ENCODE measurements at places on chromosomes 3 and 15.

- no peak for DNase-seq
Observed at GRCh38 chr3:158563076-158563475, 7.9 kb upstream of the MLF1 start.

DNA sequence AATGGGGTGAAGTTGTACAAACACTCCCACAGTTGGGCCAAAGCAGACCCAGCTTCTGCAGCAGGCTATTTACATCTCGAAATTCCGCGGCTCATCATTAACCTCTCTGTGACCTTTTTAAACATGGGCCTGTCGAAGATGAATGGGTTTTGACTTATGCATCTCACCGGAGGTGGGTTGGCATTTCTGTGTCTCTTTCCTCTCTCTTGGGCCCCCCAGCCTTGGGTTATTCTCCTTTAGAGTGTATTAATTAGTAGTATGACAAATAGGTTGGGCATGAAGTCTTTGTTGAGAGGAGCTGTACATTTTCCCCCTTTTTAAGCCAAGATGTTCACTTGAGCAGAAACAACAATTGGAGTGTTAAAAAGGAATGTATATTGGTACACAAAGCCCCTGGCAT lies 9.8 kb downstream of the SMAD6 start:
- no peak for DNase-seq

GRCh38 chr3:173096140-173096539 lies 44.9 kb downstream of the SPATA16 start:
- no peak for DNase-seq

DNA sequence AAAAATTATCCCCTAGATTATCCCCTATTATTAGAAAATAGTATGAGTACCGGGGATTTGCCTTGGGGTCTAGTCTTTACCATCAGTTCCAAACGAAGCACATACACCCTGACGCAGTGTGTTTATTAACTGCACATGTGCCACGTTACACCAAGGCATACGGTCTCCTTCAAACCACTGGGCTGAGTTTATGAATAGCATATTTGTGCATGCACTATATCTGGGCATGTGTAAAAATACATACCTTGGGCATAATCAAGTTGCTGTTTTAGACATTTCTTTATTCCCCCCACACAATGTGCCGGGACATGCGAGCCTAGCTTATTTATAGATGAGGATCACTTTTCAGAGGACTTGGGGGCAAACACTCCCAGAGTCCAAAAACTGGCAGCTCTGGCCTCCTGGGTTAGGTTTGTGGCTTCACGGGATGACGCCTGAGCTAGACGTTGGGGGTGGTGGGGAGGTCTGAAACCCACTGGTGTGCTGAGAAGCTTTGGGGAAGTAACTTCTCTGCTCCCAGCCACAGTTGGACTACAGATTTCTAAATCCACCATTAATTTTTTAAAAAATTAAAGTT lies 16.2 kb downstream of the IGDCC4 start:
- DNase-seq, result no peak

DNA sequence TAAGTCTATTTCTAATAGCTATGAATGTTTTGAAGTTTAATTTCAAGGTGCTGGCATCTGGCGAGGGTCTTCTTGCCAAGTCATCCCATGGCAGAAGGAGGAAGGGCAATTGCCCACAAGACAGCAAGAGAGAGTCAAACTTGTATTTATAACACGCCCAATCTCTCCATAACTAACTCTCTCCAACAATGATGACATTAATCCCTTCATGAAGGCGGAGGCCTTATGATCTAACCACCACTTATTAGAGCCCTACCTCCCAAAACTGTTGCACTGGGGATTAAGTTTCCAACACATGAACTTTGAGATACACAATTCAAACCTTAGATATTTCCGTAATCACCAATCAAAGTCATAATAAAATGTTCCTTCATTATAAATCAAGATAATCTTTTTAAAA lies 406.9 kb downstream of the CNTN6 start:
- no peak for DNase-seq

GRCh38 chr15:98801234-98801561 lies 152.9 kb downstream of the IGF1R start:
- no peak for DNase-seq

- no peak for DNase-seq
Observed at GRCh38 chr3:15500107-15500724, 21.3 kb downstream of the COLQ start.

GRCh38 chr3:96209699-96210098 lies 604.7 kb upstream of the EPHA6 start:
- DNase-seq, result no peak

- DNase-seq, result no peak
Observed at GRCh38 chr3:32755761-32756160, 62.0 kb upstream of the TRIM71 start.

DNA sequence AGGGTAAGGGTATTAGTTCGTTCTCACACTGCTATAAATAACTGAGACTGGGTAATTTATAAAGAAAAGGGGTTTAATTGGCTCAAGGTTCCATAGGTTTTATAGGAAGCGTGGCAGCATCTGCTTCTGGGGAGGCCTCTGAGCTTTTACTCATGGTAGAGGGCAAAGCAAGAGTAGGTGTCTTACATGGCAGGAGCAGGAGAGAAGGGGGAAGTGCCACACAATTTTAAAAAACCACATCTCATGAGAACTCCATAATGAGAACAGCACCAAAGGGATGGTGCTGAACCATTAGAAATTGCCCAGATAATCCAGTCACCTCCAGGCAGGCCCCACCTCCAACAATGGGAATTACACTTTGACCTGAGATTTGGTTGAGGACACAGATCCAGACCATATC lies 12.2 kb downstream of the RNF111 start:
- DNase-seq, result no peak

- DNase-seq, result no peak
Observed at GRCh38 chr3:71168121-71168721, 415.3 kb downstream of the FOXP1 start.

DNA sequence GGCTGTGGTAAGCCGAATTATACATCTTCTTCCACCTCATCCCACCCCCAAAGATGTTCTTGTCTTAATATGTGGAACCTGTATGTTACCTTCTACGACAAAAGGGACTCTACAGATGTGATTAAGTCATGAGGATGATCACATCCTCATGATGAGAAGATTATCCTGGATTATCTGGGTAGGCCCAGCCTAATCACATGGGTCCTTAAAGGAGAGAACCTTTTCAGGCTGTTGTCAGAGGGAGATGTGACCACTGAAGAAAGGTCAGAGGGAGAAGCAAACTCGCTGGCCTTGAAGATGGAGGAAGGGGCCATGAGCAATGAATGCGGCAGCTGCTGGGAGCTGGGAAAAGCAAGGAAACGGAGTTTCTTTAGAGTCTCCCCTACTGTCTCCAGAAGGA lies 12.9 kb upstream of the SCG3 start:
- no peak for DNase-seq

- no peak for DNase-seq
Observed at GRCh38 chr3:99332718-99333117, 305.7 kb upstream of the COL8A1 start.

DNA sequence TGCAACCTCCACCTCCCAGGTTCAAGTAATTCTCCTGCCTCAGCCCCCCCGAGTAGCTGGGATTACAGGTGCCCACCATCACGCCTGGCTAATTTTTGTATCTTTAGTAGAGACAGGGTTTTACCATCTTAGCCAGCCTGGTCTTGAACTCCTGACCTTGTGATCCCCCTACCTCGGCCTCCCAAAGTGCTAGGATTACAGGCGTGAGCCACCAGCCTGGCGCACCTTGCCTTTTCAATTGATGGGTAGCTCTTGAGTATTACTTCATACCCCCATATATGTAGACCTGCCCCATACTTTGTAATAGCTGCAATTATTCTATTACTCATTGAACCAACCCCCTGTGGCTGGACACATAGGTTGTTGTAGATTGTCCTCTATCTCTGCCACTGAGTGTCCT lies 101.3 kb downstream of the LRRK1 start:
- DNase-seq, result no peak

- no peak for DNase-seq
Observed at GRCh38 chr3:11076711-11077110, 77.6 kb upstream of the HRH1 start.

DNA sequence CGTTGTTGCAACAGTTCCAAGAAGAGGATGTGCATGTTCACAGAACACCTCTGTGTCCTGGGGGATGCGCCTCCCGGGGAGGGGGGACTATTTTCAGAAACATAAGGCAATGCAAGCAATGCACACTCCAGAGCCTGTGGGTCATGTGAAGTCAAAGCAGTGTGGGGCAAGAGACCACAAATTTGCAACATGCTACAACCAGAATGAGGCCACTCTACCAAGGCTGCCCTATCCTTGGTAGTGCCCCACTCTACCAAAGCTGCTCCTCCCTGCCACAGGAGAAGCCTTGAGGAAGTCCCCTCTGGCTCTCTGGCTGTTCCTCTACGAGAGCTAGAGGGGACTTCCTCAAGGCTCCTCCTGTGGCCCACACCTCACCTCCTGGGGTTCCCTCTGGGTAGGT lies 8.4 kb upstream of the NR2C2 start:
- DNase-seq, result no peak

- DNase-seq, result no peak
Observed at GRCh38 chr3:196174652-196175051, 36.5 kb downstream of the ZDHHC19 start.

DNA sequence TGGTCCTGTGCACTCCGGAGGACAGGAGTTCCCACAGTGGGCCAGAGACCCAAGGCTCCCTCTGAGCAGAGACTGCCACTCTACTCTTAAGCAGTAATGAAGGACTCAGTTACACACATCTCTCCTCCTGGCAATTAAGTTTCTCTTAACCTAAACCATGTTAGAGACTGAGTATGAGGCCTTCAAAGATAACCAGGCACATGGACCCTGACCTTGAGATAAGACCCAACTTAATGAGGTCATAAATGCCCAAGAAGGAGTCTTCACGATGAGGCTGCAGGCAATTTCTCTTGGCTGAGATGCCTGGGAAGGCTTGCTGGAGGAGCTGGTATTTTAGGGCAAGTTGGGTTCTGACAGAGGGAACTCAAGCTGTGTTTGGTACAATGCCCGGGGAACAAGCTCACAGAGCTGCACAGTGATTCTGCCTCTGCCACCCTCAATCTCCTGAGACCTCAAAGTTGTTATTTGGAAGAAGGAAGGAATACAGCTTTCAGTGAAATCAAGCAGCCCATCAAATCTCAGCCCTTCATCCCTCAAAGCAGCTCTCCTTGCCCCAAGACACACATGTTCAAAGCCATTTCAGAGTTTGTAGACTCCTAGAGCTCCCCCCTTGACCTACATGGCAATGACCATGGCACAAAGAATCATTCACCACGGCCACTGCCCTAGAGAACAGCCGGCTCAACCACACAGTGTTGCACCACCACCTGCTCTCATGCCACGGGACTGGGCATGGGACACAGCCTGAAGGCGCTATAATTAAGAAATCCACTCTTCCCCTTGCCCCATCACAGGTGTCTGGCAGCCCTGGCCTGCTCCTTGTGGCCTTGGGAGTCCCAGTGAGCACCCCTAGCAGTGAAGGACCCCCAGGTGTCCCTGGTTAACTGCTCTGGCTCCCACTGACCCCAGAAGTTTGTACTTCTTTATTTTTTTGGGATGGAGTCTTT lies 7.1 kb downstream of the RMDN3 start:
- no peak for DNase-seq
